ENCODE measurements at places on chromosomes 12 and 14.

DNA sequence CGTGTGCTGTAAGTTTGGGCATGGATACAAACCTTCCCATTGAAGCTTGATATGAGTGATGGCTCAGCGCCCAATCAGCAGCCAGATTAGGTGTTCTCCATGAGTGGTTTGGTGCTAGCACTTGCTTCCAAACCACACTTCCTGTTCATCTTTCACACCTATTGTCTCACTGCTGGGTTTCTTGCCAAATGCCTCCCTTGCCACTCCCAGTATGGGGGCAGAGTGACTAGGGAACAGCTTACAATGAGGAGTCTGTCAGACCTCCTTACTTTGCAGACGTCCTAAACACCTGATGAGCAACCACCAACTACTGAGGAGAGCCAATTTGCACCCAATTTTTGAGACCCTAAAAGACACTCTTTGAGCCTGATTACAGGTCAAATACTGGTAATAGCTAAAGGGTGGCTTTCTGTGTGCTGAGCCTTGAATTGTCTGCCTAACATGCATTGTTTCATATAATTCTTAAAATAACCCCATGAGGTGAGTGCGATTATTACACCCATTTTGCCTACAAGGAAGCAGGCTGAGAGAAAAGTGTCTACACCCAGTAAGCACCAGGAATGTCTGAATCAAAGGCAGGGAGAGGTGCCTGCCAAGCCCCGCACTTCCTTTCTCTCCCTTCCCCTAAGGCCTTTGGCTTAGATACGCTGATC lies 48.4 kb upstream of the FOS start:
- DNase-seq: peak; percentile 22

DNA sequence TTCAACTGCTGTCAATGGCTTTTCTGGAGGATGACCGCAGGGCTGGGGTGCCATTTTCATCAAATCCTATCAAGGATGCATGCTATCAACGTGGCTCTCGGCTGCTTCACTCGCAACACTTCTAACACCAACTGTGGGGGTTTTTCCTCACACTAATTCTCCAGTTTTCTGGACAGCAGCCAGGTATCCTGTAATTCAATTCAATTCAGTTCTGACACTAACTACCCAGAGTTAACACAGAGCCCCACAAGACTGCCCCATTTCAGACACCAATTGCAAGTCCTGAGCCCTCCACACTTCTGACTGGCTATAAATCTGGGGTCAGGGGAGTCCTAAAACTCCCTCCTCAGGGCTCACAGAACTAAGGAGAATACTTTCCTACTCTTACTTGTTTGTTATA lies 55.3 kb upstream of the TMCC3 start:
- no peak for DNase-seq

- no peak for DNase-seq
Measured at GRCh38 chr12:48627556-48627955, 54.5 kb downstream of the KANSL2 start.

- DNase-seq: no peak
Measured at GRCh38 chr14:24556756-24557155, 19.3 kb downstream of the CTSG start.

GRCh38 chr12:96919510-96920210 lies 12.6 kb downstream of the NEDD1 start:
- no peak for DNase-seq

- no peak for DNase-seq
Measured at GRCh38 chr14:71475916-71476315, 456.3 kb upstream of the RGS6 start.

DNA sequence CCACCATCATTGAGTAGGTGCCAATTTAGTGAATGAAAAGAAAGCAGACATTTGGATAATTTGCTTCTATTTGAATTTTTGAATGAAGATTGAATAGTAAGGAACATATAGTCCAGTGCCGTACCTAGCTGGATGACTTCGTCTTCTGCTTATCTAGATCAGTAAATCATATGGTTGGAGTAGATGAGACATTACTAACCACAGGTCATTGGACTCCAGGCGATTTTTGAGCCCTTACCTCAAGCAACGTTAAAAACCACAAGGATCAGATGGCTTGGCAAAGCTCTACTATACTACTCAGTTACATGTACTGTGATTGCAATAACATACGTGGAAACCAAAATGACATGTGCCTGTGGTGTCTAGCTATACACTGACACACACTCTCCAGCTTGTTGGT lies 1.7 kb upstream of the SPATS2 start:
- peak; percentile 74 for DNase-seq

DNA sequence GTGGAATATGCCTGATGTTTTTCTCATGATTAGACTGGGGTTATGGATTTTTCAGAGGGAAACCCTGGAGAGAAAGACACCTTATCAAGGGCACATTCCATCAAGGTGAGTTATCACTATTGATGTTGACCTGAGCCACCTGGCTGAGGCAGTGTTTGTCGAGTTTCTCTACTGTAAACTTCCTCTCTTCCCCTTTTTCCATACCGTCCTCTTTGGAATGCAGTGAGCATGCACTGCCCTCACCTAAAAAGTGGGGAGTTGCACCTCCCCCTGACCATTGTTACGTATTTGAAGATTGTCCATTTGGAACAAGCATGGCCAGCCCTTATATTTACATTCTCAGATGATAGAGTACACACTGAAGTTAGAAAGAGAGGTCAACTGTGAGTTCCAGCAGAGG lies 53.9 kb upstream of the PWP1 start:
- no peak for DNase-seq

All from fibroblast of villous mesenchyme (primary cell).